ENCODE measurements at places on chromosomes 3 and 15.
A peak's percentile ranks its signal among the peaks of the same experiment; 100 is the strongest.

- DNase-seq: no peak
Observed at GRCh38 chr15:63210151-63211091, 21.0 kb downstream of the RAB8B start.

- no peak for DNase-seq
Observed at GRCh38 chr3:176663387-176663786, 533.9 kb downstream of the TBL1XR1 start.

DNA sequence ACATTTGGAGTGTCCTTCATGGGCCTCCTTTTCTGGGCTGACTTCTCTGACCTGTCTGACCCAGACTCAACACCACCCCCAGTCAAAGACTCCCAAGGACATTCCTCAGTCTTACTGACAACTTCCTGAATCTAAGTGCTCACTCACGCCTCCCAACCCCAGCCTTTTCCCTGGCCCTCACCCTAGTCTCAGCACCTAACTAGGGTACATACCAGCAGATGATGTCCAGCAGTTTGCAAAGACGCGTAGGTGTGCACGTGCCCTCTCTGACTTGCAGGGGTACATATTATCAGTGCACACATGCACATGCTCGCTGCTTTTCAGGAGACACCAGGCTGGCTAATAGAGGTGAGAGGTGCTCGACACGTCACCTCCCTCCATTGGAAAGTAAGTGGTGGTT is 38.7 kb upstream of the SLCO2A1 start:
- DNase-seq: no peak

- no peak for DNase-seq
Observed at GRCh38 chr3:14503706-14504065, 36.5 kb downstream of the GRIP2 start.

- peak; percentile 87 for DNase-seq
Observed at GRCh38 chr15:74375303-74375693, 7.9 kb upstream of the CYP11A1 start.

Data from CD4-positive, alpha-beta T cell treated with Interleukin-15 for 4 hours (primary cell).